ENCODE measurements at places on chromosomes 2 and 18.
A peak's percentile ranks its signal among the peaks of the same experiment; 100 is the strongest.

- DNase-seq, result no peak
These were observed 79.7 kb upstream of the FZD5 start for GRCh38 chr2:207849443-207849842.

DNA sequence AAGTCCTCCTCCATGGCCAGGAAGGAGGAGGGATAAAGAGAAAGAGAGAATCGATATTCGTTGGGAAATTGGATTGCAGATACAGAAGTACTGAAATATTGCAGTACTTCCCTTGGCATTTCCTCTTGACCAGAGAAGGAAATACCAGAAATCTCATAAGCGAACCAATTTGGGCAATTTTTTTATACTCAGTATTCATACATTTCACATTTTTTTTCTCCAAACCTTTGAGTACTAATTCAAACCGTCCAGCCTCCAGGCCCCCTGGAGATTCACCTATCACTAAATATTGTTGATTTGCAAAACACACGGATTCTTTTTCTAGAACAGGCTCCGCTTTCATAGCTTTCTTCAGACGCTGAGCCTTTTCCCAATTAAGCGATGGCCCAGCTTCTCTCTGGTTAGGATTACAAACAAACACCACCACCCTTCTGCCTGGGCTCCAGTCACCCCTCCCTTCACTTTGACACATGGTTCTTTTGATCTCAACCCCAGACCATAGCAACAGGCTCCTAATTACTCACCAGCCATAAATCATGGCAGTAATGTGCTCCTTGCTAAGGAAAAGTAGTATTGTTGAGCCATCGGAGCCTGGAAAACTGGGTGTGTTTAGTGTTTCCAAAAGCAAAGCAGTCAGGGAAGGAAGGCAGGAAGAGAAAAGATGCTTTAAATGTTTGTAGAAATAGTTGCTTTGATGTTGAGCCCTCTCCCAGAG is 138.4 kb upstream of the CCDC68 start:
- DNase-seq, result peak; percentile 61

- no peak for DNase-seq
These were observed 37.9 kb downstream of the ODC1 start for GRCh38 chr2:10410001-10410822.

DNA sequence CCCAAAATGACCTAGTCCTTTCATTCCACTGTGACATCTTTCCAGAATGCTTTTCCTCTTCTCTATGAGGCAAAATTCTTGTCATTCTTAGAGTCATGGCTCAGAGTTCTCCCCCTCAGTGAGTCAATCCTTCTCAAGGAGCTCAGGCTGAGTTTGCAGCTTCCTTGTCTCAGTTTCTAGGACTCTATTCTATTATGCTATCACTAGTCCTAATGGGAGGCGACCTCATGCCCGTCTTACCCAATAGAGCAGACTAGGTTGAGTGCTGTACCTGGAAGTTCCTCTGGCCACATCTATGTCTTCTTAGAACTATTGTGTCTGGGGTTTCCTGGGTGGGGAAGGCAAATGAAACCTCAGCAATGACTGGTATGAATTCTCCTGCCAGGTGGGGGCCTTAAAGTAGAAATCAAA is 51.5 kb downstream of the HAUS1 start:
- DNase-seq, result no peak

- DNase-seq, result no peak
These were observed 7.4 kb downstream of the DYSF start for GRCh38 chr2:71460595-71461303.

DNA sequence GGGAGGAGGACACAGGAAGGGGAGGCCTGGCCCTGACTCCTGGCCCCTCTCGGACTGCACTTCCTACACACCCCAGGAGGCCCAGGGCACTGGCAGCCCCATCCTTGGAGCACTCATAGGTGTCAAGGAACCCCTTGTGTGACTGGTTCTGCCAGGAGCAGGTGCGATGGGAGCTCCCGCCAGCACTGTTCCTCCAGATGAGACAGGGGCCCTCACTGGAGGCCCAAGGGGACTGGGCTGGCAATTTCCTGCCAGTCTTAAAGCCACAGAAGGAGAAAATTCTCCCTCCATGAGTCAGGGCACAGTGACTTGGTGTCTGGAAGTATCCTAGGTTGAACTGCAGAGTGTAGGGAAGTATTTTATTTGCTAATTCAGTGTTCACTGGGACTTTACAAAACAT is 42.8 kb upstream of the MAL start:
- DNase-seq, result no peak

DNA sequence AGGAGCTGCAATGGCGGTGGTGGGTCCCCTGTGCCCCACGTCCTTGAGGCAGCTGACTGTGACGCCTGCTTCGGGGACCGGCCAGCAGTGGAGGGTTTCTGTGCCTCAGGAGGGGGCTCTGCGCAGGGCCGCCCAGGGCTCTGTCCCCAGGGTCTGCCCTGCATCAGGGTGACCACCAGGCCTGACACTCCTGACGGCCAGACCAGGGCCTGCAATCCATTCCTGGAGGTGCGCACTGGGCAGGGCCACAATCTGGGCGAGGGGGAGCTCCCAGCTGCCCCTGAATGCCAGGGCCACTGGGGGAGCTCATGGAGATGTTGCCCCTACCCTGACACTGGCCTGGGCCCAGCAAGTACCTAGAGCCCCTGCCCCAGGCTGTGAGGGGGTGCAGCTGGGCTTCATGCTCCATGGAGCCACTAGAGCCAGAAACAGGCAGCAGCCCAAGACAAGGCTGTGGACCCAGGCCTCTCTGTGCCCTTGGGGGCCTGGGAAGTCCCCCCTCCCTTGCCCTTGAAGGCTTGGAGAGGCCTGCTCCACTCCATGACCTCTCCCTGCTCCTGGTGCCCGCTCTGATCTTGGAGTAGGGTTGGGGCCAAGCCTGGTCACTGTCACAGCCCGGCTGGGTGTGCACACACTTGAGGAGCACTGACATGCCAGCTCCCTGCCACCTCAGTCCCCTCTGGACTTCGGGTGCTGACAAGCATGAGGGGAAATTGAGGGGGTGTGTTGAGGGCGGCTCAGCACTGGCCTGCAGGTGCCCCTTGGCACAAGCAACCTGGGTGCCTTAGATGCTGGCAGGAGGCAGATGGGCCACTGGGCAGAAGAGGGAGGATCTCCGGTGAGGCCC is 55.9 kb downstream of the LDAH start:
- no peak for DNase-seq
